ENCODE measurements at places on chromosomes 11 and 22.

DNA sequence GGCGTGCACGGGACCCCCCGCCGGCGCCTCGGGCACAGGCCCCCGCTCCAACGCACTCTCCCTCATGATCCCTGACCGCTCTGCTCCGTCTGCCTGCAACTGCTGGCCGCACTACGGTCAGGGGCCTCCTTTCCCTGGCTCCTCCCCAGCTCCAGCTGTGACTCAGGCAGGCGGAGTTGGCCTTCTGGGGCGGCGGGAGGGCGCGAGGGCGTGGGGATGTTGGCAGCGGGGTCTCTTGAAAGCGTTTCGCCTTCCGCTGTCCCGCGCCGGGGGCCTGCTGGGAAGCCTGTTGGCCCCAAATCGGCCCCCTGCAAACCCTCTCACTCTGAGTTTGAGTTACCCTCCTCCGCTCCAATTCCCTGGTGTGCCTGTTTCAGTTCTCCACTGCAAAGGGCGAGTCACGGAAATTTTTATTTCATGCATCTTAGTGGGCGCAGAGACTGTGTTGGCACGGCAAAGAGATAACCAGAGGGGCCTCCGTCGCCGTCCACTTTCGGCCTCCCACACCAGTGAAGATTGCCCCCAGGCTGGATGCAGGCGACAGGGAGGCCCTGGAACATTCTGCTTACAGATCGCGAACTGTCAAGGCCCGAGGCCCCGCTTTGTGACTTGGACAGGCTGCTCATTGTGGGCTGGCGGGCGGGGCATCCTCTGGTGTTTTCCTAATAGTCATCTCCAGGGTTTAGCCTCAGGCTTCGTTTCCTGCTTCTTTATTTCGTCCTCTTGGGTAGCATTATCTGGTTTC is at the start of gene CAVIN3:
Gene CAVIN3 (minus strand): TSS at position 91 of the 745 bp plus-strand sequence. CDS start 25 bp downstream, at position 66.
- no peak for DNase-seq

DNA sequence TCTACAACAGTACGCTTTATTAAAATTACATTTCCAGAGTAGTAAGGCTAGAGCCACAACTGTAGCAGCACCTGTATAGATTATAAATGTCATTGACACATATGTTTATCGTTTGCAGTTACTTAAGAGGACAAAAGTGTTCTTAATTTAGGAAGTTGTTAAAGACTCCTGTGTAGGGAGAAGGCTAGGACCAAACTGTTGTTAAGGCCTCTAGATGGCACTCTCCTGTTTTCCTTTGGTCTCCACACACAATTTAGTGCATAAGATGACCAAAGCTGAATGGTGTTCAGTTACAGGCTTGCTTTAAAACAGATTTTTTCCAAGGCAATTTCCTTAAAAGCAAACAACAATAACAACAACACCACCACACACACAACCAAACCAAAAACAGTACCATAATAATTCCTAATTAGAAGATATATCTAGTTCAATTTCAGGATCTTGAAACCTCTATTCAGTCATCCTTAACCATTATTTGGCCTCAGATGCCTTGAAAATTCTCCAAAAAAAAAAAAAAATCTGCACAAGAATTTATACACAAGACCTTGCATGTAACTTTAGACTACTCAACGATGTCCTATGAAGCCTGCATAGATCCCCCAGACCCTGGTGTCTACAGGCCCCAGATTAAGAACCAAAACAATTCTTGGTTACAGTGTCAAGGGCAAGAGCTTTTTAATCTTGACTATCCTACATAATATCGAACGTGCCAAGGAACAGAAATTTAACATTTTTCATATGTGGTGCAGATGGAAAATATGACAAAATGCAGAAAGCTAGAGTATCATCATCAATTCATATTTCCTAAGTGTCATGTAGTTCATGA is 42.6 kb upstream of the APOA1 start:
- no peak for DNase-seq

DNA sequence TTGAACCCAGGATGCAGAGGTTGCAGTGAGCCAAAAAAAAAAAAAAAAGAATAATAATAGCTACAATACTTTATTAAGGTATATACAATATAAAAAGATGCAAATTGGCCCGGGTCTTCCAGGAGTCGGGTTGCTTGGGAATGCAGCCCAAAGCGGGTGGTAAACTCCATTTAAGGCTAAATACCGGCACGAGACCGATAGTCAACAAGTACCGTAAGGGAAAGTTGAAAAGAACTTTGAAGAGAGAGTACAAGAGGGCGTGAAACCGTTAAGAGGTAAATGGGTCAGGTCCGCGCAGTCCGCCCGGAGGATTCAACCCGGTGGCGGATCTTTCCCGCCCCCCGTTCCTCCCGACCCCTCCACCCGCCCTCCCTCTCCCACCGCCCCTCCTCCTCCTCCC is 143.3 kb downstream of the DLG2 start:
- no peak for DNase-seq

DNA sequence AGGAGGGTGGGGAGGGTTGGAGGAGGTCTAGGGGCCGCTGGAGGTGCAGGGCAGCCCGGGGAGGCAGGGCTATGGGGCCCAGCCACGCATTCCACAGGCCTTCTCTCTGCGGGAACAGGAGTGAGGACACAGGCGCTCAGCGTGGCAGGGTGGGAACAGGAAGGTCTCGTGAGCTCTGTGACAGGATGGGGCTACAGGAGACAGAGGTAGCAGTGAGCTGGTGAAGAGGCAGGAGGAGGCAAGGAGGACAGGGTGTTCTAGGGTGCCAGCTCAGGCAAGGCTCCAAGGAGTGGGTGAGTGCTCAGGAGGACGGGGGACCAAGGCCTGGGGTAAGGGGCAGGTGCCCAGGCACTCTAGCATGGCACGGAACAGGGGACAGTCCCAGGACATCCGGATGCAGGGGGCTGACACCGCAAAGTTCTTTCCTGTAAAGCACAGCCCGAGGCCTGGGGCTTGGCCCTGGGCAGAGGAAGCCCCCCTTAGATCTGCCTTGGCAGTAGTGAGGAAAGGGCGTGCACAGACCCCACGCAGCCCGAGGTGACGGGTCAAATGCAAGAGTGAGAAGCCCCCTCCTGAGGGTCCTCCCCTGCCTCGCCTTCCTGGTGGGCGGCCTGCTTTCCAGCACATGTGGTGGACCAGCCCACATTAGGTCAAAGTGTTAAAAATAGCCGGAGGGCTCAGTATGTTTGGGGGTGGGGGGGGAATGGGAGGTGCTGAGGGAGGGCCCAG is 4.7 kb upstream of the NEAT1 start:
- no peak for DNase-seq

- no peak for DNase-seq
Measured at GRCh38 chr11:113446938-113447337, 28.3 kb downstream of the DRD2 start.

DNA sequence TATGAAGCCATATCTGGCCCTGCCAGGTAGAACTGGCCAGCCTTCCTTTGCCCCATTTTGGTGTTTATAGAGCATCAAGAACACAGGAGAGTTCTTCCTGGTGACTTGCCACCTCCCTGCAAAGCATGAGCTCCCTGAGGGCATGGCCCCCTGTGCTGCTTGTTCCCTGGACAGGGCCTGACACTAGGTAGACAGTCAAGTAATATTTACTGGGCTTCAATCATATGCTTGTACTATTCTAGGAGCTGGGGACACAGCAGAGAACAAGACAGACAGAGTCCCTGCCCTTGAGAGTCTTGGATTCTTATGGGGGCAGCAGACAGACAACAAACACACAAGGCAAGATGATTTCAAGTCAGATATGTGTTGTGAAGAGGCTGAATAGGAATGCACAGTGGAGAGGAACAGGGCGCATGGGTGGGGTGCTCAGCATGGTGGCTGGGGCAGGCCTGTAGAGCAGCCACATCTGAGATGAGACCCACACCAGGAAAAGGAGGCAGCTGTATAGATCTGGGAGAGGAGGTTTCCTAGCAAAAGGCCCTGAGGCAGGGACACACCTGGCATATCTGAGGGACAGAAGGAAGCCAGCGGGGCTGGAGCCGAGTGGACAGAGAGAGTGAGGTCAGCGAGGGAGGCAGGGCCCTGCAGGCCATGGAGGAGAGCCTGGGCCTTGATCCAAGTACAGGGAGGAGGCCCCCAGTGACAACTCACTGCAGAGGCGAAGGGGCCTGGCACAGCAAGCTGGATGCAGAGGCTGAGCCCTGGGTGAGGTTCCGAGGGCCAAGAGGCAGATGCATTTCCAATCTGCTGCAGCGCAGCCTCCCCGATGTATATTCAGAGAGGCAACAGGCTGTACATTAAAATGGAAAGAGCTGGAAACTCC is 10.2 kb upstream of the CBX6 start:
- no peak for DNase-seq
